ENCODE measurements at places on chromosomes 5 and 9. TPM values are rescaled to one million over a fixed set of nuclear protein-coding genes. Genes with fewer than 3 reads are reported as not detected.

IFNB1 gene
- not detected for total RNA-seq

TNFSF8 gene
- not detected for total RNA-seq

EIF4EBP3 gene
- 3.9 TPM for total RNA-seq

SPACA9 gene
- 3.3 TPM for total RNA-seq

FOXD1 gene
- 18.3 TPM for total RNA-seq

PARP8 gene
- 3.3 TPM for total RNA-seq

PCDHGA8 gene
- total RNA-seq = 0.15 TPM

CDX1 gene
- total RNA-seq = not detected

PCDHGB5 gene
- 13.8 TPM for total RNA-seq

PDLIM4 gene
- 59.6 TPM for total RNA-seq

PPIC gene
- 16.8 TPM for total RNA-seq

SYNPO gene
- total RNA-seq = 1.3 TPM

COMMD10 gene
- total RNA-seq = 26.6 TPM

PCDHGA11 gene
- total RNA-seq = 10.9 TPM

DOCK8 gene
- total RNA-seq = under 0.01 TPM

GABRA1 gene
- not detected for total RNA-seq

BAAT gene
- under 0.01 TPM for total RNA-seq
